ENCODE measurements at places on chromosomes 12 and 14.

GRCh38 chr12:22121224-22121623 is 75.2 kb downstream of the CMAS start:
- no peak for DNase-seq

- no peak for DNase-seq
These were observed 26.1 kb downstream of the JDP2 start for GRCh38 chr14:75453817-75454434.

- DNase-seq, result no peak
These were observed 36.6 kb downstream of the ETV6 start for GRCh38 chr12:11686120-11686519.

DNA sequence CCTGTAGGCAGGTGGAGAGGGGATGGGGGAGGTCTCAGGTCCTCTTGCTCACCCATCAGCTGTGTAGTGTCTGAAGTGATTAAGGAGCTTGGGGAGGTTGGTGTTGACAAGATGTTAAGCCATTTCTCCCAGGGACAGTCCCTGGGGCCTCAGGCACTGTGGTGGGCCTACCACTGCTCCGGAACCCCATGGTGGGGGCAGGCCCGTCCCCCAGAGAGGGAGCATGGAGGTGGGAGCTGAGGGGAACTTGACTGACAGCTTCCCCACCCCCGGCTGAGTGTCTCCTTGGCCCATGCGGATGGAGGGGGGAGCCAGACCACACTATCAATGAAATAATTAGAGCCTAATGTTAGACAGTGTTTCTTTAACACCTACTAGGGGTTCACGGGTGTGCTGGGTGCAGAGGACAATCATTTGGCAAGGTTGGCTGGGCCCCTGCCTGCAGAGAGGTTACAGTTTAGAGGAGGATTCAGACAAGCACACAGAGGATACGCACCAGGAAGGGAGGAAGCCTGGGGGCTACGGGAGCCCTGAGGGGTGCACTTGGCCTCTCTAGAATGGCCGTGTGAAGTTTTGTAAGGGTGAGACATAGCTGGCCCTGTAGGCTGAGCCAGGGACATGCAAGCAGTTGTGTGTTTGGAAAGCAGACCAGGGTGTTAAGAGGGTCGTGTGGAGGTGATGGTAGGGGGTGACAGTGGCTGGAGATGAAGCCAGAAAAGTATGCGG is 19.3 kb upstream of the KRT80 start:
- DNase-seq, result no peak

DNA sequence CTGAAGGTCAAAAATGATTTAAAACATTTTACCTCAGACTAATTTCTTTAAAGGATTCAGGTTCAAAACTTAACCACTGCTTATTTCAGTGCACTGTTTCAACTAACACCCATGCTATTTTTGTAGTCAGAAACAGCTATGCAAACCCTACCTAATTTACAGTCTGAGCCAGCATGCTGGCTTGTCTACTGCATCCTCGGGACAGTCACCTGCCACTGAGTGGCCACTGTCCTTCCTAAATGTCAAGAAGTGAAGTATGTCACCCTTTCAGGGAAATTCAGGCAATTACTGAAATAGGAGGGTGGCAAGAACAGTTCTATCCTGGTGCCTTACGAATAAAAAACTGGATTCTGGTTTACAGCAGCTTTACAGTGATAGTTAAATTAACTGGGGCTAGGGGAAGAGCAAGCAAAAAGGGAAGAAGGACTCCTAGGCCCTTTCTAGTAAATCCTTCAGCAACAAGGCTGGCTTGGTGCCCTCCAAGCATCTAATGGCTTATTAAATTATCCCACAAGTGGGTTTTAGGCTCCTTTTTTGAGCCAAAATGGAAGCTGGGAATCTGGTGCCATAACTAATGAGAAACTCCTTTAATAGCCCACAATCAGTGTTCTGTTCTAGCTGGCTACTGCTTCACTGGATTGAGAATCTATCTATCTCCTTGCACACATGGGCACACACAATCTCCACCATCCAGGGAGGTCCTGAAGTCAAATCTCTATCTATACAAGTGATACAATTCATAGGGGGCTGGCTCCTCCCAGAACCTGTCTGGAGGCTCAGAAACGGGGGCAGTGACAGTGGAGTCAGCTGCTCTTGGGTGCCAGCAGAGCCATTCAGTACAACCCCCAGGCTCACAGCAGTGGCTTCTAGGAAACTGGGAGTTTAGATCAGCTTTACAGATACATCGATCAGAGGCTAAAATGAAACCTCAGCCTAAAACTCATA is 43.4 kb downstream of the SH2B3 start:
- DNase-seq, result no peak

- DNase-seq, result no peak
These were observed 6.2 kb downstream of the DTX1 start for GRCh38 chr12:113062502-113063395.

- DNase-seq, result peak; percentile 88
These were observed 8.6 kb downstream of the SETD1B start for GRCh38 chr12:121812320-121812871.

DNA sequence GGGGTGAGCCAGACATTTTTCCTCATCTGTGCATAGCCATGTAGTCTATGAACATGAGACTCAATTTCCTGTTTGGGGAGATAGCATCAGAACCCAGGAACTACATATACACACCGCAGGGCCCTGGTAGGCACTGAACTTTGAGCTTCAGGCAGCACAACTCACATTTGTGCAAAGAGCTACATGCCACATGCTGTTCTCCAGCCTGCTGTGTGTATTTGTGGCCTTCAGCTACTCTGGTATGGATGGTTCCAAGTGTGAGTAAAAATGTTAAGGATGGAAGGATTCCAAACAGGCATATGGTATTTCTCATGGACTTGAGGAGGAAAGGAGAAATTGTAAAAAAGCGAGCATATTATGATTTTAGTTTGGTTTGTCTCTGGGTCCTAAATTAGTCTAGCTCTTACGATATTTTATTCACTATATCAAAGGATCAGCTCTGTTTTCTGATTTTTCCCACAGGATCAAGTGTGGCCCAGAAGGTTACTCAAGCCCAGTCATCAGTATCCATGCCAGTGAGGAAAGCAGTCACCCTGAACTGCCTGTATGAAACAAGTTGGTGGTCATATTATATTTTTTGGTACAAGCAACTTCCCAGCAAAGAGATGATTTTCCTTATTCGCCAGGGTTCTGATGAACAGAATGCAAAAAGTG is 422.4 kb upstream of the OR4E1 start:
- peak; percentile 9 for DNase-seq

GRCh38 chr12:132359971-132360370 is 30.6 kb upstream of the GALNT9 start:
- no peak for DNase-seq

DNA sequence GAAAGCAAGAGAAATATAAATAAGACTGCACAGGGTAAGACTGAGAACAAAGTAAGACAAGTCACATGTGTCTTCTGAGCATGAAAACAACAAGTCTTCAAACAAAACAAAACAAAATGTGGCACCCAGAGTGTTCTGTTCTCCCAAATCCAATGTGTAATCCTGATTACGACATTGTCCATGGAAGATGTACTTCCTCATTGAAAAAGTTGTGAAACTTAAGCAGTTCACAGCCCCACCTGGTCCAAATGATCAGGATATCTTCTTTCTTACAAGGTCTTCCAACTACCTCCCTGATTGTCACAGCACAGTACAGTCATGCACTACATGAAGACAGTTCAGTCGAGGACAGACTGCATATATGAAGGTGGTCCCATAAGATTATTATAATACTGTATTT is 23.3 kb upstream of the NEK9 start:
- no peak for DNase-seq

DNA sequence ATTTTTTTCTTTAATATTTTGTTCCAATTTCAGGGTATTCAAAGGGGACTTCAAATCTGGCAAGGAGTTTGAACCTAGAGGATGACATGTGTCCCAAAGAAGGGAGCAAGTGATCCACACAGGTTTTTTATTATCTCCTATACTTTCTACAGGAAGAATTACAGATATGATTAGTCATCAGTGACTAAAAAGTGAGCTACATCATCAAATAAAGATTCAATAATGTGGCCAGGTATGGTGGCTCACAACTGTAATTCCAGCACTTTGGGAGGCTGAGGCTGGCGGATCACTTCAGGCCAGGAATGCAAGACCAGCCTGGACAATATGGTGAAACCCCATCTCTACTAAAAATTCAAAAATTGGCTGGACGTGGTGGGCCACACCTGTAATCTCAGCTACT is 24.2 kb downstream of the GLT8D2 start:
- no peak for DNase-seq

GRCh38 chr12:22160396-22161003 is 114.5 kb downstream of the CMAS start:
- DNase-seq, result no peak

- peak; percentile 69 for DNase-seq
These were observed 231.9 kb downstream of the C12orf75 start for GRCh38 chr12:105562199-105562971.

DNA sequence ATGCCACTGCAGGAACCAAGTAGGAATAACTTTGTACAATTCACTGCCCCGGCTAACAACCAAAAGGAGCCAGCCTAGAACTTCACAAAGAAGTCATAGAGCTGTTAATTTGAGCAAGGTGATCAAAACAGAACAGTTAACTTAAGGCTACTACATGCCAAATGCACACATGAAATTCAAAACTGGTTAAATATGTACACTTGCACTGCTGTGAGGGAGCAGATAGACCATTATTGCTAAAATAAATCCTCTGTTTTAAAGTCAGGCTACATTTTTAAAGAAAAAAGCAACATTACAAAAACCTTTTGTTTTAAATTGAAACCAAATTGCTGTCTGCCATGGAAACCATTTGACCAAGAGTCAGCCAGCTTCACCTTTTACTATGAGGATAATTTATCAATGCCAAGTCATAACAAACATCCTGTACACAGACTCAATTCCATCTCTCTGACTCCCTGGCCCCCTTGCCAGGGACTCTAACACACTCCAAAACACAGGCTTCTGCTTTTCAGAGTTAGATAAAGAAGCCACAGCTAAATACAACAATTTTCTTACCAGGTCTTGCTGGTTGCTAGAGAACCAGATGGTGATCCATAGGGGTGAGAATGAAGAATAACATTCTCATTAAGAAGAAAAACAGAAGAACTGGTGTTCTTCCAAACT is 84.0 kb downstream of the LRP6 start:
- DNase-seq, result no peak

DNA sequence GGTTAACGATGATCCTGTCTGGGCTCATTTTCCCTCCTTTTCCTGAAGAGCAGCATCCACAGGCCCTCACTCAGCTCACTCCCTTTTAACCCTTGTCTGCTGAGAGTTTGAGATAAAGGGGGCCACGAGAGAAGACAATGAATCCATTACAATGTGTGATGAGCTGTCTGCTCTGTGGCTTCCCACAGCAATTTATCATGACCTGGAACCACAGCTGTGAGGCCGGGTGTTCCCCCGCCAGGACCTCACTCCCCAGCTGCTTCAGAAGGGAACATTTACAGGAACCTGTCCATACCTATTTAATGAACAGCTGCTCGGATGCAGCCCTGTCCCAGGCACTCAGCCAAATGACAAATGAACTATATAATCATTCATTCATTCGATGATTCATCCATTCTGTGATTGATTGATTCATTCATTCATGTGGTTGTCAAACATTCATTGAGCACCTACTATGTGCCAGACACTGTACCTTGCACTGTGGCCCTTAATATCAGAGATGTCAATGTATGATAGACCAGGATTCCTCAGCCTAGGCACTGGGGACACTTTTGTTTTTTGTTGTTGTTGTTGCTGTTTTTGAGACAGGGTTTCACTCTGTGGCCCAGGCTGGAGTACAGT is 18.5 kb upstream of the P2RX7 start:
- no peak for DNase-seq

- no peak for DNase-seq
These were observed 109.1 kb upstream of the FSCB start for GRCh38 chr14:44616204-44616603.

- DNase-seq, result no peak
These were observed 7.9 kb downstream of the SLC16A7 start for GRCh38 chr12:59603754-59604153.

DNA sequence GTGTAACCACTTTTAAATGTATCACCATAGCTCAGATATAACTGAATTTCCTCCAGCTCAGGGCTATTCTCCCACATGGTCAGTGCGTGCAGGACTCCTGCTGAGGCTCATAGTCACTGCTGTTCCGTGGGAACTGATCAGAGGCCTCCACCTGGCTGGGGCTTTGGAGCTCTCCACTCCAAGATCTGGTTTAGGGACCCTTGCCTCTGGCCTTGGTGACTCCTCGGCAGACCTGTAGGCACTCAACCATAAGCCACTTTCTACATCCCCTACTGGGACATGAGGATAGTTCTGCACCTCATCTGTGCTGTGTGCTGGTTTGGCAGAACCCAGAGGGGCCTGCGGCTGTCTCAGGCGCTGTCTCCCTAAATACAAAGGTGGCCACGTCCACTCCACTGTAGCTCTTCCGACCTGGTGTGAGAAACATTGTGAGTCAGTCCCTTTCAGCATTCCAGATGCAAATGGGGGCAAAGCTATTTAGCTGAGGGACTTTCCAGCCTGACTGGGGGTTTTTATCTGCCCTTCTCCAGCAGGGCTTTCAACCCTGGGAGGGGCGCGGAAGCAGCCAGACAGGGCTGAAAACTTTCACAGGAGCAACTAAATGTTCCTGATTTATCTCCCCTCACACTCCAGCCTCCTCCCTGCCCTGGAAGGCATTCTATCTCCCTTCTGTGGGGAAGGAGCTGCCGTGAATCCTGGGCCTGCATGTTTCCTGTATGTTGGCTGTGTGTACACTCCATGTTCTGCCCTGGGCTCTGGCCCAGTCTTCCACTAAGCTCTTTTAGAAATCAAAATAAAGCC is 218.3 kb upstream of the DAAM1 start:
- no peak for DNase-seq

GRCh38 chr12:34287437-34287836 is 265.1 kb downstream of the ALG10 start:
- no peak for DNase-seq

DNA sequence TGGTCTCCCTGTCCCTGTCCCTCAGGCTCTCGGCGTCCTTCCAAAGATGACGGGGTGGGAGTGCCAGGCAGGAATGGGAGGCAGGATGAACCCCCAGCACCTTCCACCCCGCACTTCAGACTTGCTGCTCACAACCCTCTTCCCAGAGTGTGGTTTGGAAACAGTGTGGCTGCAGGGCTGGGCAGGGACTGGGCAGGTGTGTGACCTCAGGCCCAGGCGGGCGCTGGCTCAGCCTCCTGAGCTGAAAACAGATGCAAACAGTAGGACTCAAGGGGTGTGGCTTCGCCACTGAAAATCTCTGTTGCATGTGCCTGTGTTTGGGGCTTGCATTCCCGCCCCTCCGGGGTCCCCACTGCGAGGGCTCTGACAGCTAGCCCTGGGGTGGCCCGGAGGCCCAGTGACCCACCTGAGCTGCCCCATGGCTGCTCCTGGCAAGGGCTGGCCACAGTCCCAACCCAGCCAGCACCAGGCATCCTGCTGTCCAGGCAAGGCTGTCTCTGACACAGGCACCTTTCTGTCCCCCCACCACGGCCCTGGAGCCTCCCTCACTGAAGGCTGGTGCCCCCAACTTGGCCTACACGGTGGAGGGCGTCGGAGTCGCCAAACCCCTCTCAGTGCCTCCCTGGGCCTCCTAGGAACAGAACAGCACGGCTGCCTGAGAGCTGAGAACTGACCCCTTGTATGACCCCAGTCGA is 46.1 kb downstream of the BEGAIN start:
- no peak for DNase-seq
